Colonic mucosa (tissue), 4 donors: ENCODE measurements at places on chromosomes 7 and 10.

DNA sequence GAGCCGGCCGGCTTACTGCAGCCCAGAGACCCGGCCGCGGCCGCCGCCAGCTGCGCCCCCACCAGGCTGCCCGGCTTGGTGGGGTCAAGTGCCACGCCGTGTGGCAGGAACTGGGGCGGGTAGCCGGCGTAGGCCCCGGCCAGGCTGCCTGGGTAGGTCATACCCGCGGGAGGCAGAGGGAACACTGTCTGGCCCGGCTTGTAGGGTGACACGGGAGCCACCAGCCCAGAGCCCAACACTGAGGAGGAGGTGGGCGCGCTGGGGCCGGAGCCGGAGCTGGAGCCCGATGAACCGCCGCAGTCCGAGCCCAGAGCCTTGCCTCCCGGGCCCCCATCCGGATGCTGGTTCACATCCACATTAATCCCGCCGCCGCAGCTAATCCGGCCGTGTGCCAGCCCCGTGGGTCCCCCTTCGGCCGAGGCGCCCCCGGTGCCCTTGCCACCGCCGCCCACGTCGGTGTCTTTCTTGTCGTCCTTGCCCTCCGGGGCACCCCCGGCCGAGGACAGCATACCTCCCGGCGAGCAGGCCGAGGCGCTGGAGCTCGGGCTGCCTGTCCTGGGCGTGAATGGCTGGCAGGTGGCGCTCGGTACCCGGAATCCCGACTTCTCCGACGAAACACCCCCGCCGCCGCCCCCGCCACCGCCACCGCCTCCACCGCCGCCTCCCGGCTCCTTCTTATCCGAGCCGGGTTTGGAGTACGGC lies 2.0 kb downstream of the ZNF503 start:
- peak overlapping the region; percentile 90 for H3K27ac ChIP-seq
- H3K27me3 ChIP-seq, result peaks cover 12% of the 10 kb centered on the region
- H3K4me1 ChIP-seq, result peaks cover 8% of the 10 kb centered on the region
- no peaks in the 10 kb centered on the region for H3K36me3 ChIP-seq
- peak; percentile 83 for DNase-seq

DNA sequence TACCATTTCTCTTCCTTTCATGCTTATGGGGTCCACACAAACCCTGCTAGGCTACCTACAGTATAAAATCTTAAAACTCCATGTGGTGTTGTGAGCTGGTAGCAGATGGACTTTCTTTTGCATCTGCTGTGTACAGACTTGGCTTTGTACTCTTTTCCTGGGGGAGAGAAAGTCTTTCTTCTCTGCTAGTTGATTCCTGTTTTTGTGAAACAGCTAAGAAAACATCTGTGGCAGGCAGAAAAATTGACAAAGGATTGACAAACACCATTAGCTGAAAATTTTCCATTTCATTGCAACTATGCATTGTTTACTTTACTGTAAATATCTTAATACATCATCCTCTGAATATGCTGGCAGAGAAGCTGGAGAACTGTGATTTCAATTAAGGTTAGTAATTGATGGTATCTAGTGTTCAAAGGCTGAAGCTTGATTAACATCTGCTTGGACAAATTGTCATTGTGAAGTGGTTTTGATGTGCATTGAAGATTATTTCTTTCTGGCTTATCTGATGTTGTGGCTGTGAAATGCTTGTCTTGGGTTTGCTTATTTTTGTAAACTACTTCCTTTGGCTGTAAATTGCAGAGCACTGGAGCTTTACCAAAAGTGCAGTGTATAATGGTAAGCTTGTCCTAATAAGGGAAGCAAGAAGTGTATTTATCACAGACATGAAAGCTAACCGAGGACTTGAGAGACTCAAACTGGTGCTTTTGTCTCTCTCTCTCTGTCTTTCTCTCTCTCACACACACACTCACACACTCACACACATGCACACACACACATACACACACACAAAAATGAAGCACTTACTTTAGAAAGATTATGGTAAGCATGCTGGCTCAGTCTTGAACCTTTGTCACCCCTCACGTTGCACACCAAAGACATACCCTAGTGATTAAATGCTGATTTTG lies at the start of gene FOXP2:
Gene FOXP2, plus strand, starts transcription at position 660 of the 908 bp plus-strand sequence. CDS start 11,697 bp downstream, outside the sequence.
- H3K36me3 ChIP-seq, result no peaks in the 10 kb centered on the region
- peak; percentile 39 for DNase-seq
- H3K4me1 ChIP-seq, result no peaks in the 10 kb centered on the region
- H3K27ac ChIP-seq, result peak within 1 kb of the TSS; percentile 37
- no peaks in the 10 kb centered on the region for H3K27me3 ChIP-seq

GRCh38 chr10:35040760-35041501 lies 49.2 kb downstream of the CUL2 start:
- H3K36me3 ChIP-seq, result no peaks in the 10 kb centered on the region
- no peaks in the 10 kb centered on the region for H3K4me1 ChIP-seq
- H3K27me3 ChIP-seq, result no peaks in the 10 kb centered on the region
- no peak overlapping the region for H3K27ac ChIP-seq
- no peak overlapping the region for H3K4me3 ChIP-seq

- no peak overlapping the region for H3K4me3 ChIP-seq
- DNase-seq, result no peak
- H3K36me3 ChIP-seq, result no peaks in the 10 kb centered on the region
- no peaks in the 10 kb centered on the region for H3K4me1 ChIP-seq
These were observed 287.1 kb upstream of the CELF2 start for GRCh38 chr10:10730471-10731043.

GRCh38 chr7:20577441-20578071 lies 37.9 kb upstream of the ABCB5 start:
- H3K27me3 ChIP-seq, result no peaks in the 10 kb centered on the region
- no peaks in the 10 kb centered on the region for H3K36me3 ChIP-seq
- no peak overlapping the region for H3K27ac ChIP-seq
- no peaks in the 10 kb centered on the region for H3K4me1 ChIP-seq
- no peak overlapping the region for H3K4me3 ChIP-seq
- DNase-seq, result no peak

- DNase-seq, result peak; percentile 61
- no peak overlapping the region for H3K4me3 ChIP-seq
- H3K27me3 ChIP-seq, result no peaks in the 10 kb centered on the region
- no peaks in the 10 kb centered on the region for H3K4me1 ChIP-seq
- no peaks in the 10 kb centered on the region for H3K36me3 ChIP-seq
These were observed 56.7 kb downstream of the SNX10 start for GRCh38 chr7:26348234-26348851.

DNA sequence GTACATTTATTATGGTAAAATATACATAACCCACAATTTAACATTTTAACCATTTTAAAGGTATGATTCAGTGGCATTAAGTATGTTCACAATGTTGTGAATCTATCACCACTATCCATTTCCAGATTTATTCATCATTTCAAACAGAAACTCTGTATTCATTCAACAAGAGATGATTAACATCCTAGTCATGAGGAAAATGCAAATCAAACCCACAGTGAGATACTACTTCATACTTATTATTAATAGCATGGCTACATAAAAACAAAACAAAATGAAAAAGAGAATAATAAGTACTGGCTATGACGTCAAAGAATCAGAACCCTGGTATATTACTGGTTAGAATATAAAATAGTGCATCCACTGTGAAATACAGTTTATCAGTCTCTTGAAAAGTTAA lies 386.6 kb upstream of the POM121L12 start:
- H3K4me1 ChIP-seq, result no peaks in the 10 kb centered on the region
- H3K36me3 ChIP-seq, result no peaks in the 10 kb centered on the region
- no peak for DNase-seq
- no peak overlapping the region for H3K4me3 ChIP-seq

GRCh38 chr10:11237571-11237970 lies 219.9 kb downstream of the CELF2 start:
- H3K4me3 ChIP-seq, result no peak overlapping the region
- H3K4me1 ChIP-seq, result no peaks in the 10 kb centered on the region
- H3K27me3 ChIP-seq, result no peaks in the 10 kb centered on the region
- H3K27ac ChIP-seq, result no peak overlapping the region

- DNase-seq, result no peak
- no peaks in the 10 kb centered on the region for H3K27me3 ChIP-seq
- H3K4me1 ChIP-seq, result no peaks in the 10 kb centered on the region
- H3K27ac ChIP-seq, result no peak overlapping the region
- no peak overlapping the region for H3K4me3 ChIP-seq
These were observed 66.5 kb upstream of the CTBP2 start for GRCh38 chr10:125226823-125227222.

- no peaks in the 10 kb centered on the region for H3K27me3 ChIP-seq
- no peak overlapping the region for H3K27ac ChIP-seq
- H3K4me1 ChIP-seq, result no peaks in the 10 kb centered on the region
- H3K4me3 ChIP-seq, result no peak overlapping the region
- DNase-seq, result no peak
These were observed 50.2 kb upstream of the PODXL start for GRCh38 chr7:131606346-131607290.

- H3K36me3 ChIP-seq, result no peaks in the 10 kb centered on the region
- no peak overlapping the region for H3K4me3 ChIP-seq
- DNase-seq, result no peak
- H3K4me1 ChIP-seq, result no peaks in the 10 kb centered on the region
- no peaks in the 10 kb centered on the region for H3K27me3 ChIP-seq
These were observed 216.8 kb downstream of the TCERG1L start for GRCh38 chr10:131094527-131095312.

GRCh38 chr10:77328272-77328816 lies 309.3 kb downstream of the KCNMA1 start:
- no peak overlapping the region for H3K27ac ChIP-seq
- H3K27me3 ChIP-seq, result no peaks in the 10 kb centered on the region
- peak; percentile 18 for DNase-seq
- no peaks in the 10 kb centered on the region for H3K36me3 ChIP-seq
- H3K4me3 ChIP-seq, result no peak overlapping the region

GRCh38 chr10:49254556-49255318 lies 44.2 kb upstream of the C10orf71 start:
- DNase-seq, result no peak
- no peak overlapping the region for H3K4me3 ChIP-seq
- no peaks in the 10 kb centered on the region for H3K36me3 ChIP-seq
- H3K4me1 ChIP-seq, result no peaks in the 10 kb centered on the region
- no peaks in the 10 kb centered on the region for H3K27me3 ChIP-seq
- H3K27ac ChIP-seq, result no peak overlapping the region

DNA sequence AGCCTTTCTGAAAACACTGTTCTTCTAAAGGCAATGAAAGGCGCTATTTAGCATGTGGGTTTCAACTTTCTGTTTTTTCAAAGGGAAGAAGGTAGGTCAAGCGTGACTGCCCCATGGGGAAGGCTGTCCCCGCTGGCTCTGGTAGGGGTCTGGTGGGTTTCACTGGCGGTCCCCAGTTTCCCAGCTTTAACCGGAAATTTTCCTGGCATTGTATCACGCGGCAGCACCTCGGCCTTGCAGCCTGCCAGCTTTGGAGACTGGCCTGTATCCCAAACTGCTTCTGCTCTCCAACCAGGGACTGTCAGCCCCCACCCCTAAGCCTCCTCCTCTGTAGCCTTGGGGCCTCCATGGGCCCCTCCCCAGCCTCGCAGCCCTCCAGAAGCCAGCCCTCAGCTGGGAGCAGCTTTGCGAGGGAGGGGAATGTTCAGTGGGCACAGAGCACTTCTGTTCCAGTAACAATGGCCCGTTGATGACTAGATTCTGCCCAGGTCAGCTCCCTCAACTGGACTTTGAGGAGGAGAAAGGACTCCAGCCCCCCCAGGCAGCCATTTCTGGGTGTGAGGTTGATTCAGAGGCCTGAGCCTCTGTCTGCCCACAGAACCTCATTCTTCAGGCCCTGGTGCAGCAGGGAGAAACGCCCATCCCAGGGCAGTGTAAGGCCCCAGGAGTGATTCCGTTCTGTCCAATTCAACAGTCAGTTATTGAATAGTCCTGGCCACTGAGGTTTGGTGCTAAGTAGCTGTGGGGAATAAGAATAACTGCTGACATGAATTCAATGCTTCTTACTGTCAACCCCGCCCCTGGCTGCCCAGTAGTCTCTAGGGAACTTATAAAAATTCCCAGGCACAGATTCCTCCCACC lies 17.1 kb downstream of the CHST3 start:
- no peak overlapping the region for H3K4me3 ChIP-seq
- H3K4me1 ChIP-seq, result no peaks in the 10 kb centered on the region
- H3K27me3 ChIP-seq, result no peaks in the 10 kb centered on the region
- no peaks in the 10 kb centered on the region for H3K36me3 ChIP-seq
- no peak for DNase-seq
- H3K27ac ChIP-seq, result no peak overlapping the region

DNA sequence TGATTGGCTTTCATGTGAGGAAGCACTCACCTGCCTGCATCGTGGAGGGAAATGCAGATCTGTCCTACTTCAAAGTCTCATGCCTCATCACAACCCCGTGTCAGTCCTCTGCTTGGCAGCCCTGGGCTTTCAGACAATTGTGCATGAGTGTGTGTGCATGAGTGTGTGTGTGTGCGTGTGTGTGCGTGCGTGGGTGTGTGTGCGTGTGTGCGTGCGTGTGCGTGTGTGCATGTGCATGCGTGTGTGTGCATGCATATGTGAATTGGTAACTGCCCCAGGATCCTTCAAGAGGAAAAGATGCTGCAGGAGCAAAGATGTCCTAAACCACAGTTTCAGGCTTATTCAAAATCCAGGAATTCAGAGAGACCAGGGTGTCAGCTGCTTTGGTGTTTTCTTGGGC lies 71.3 kb downstream of the LANCL2 start:
- no peak overlapping the region for H3K4me3 ChIP-seq
- H3K4me1 ChIP-seq, result peaks cover 3% of the 10 kb centered on the region
- DNase-seq, result no peak
- H3K27me3 ChIP-seq, result no peaks in the 10 kb centered on the region

GRCh38 chr10:98254234-98254974 lies 13.6 kb downstream of the LOXL4 start:
- H3K4me1 ChIP-seq, result no peaks in the 10 kb centered on the region
- no peaks in the 10 kb centered on the region for H3K27me3 ChIP-seq
- H3K27ac ChIP-seq, result no peak overlapping the region
- H3K4me3 ChIP-seq, result no peak overlapping the region
- H3K36me3 ChIP-seq, result no peaks in the 10 kb centered on the region
- no peak for DNase-seq

DNA sequence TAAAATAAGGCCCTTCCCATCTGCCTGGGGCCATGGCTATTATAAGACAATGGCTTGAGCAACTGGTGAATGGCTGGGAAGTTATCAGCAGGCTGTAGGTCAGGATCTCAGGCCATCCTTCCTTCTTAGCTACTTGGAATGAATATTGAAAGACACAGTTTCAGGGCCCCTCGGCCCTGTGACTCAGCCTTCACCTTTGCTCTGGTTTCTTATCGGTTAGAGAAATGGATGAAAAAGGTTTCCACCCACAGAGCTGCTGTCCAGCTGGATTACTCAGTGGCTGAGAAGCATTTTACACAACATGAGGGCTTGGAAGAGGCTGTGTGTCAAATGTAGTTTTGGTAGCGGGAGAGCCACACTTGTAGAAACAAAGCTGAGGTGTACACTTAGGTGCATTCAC lies 9.4 kb downstream of the ACSL5 start:
- peak overlapping the region; percentile 70 for H3K27ac ChIP-seq
- H3K4me1 ChIP-seq, result peaks cover 7% of the 10 kb centered on the region
- DNase-seq, result peak; percentile 71

- no peak overlapping the region for H3K4me3 ChIP-seq
- no peaks in the 10 kb centered on the region for H3K27me3 ChIP-seq
- peaks cover 11% of the 10 kb centered on the region for H3K36me3 ChIP-seq
- peak; percentile 81 for DNase-seq
- H3K27ac ChIP-seq, result no peak overlapping the region
- H3K4me1 ChIP-seq, result peaks cover 3% of the 10 kb centered on the region
These were observed 73.4 kb downstream of the SHH start for GRCh38 chr7:155738652-155739537.

GRCh38 chr10:77287647-77288120 lies 349.9 kb downstream of the KCNMA1 start:
- H3K4me3 ChIP-seq, result no peak overlapping the region
- H3K4me1 ChIP-seq, result no peaks in the 10 kb centered on the region
- no peaks in the 10 kb centered on the region for H3K27me3 ChIP-seq
- DNase-seq, result peak; percentile 20
- no peaks in the 10 kb centered on the region for H3K36me3 ChIP-seq
